ENCODE measurements at places on chromosomes 16 and 17.

- no peak for DNase-seq
Measured at GRCh38 chr16:76265434-76266045, 11.7 kb upstream of the CNTNAP4 start.

GRCh38 chr16:73713251-73713650 is 583.4 kb upstream of the PSMD7 start:
- DNase-seq, result no peak

DNA sequence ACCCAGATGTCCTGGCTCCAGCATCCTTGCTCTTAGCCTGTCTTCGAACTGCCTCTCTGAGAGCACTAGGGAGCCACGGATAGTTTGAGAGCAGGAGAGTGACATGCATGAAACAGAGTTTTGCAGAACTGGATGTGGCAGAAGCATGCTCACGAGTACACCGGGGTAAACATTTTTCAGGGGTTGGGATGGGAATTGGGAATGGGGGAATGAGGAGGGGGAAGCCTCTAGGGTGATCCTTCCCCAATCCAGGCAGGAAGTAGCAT is 34.2 kb upstream of the CIBAR2 start:
- no peak for DNase-seq

- DNase-seq, result no peak
Measured at GRCh38 chr16:11660565-11660964, 7.7 kb upstream of the SNN start.

DNA sequence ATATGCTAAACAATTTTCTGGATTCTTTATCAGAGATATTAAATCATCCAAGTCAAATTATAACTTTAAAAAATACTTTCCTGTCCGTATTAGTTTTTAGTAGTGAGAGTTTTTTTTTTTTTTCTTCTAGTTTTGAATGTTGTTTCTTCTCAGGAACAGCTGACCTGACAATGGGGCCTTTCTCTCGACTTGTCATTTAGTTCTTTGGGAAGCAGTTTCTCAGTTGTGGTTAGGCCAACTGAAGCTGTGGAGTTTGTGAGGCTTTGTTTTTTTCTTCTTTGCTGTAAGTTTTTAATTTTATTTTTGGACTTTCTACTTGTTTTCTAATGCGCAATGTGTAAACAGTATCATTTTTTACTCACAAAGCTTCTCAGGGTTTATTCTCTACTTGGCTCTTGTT is 140.8 kb downstream of the FTO start:
- no peak for DNase-seq

DNA sequence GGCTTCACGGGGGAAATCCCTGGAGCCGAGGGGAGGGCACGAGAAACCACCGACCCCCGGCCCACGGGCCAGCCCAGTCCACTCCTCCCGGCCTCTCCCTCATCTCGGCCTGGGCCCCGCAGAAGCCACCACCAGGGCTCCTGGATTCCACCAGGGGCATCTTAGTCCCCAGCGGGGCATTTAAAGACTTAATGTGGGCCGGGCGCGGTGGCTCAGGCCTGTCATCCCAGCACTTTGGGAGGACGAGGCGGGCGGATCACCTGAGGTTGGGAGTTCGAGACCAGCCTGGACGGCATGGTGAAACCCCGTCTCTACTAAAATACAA is 24.1 kb upstream of the ABR start:
- no peak for DNase-seq

GRCh38 chr17:55300479-55301290 is 35.9 kb downstream of the HLF start:
- DNase-seq, result no peak

DNA sequence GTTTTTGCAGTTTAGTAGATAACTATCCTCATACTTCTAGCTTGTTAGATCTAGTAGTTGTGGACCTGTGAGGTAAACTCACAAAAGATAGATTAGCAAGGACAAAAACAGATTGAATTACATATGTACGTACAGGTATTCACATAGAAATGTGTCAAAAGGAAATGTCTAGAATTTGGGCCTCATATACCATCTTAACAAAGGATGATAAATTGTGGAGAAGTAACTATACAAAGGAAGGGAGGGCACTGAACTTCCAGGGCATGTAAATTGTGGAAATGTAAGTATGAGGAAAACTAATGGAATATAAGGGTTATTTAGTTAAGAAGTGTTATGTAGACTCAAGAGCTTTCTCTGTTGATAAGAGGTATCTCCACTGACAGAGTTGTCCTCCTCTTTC is 477.3 kb downstream of the KCNJ2 start:
- no peak for DNase-seq

- DNase-seq, result no peak
Measured at GRCh38 chr17:80091376-80091775, 10.0 kb upstream of the GAA start.

- DNase-seq, result peak; percentile 78
Measured at GRCh38 chr17:64975318-64976087, 56.2 kb upstream of the LRRC37A3 start.

DNA sequence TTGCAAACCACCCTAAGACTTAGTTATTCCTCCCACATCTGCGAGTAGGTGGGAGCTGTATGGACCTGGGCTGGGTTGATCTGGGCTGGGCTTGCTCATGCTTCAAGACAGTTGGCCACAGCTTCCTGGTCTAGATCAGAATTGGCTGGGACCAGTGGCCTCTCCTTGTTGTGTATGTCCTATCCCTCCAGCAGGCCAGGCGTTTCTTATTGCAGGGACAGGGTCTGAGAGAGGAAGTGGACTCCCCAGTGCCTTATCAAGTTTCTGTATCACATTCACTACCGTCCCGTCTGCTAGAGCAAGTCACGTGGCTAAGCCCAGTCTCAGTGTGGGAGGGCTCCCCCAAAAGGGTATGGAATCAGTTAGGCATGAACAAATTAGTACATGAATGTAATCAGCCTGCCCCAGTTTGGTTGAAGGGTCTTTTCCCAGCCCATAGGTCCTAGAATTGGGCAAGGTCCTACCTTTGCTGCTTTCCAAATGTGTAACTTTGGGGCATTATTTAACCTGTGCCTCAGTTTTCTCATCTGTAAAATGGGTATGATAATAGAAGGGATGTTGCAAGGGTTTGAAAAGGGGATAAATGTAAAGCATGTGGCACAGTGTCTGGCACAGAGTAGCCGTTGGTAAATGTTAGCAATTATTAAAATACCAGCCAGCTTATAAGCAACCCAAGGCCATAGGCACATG is 36.0 kb downstream of the NKD1 start:
- DNase-seq, result no peak

- no peak for DNase-seq
Measured at GRCh38 chr16:66881014-66881417, 701 bp downstream of the PDP2 start.

GRCh38 chr17:43369986-43370385 is 28.8 kb upstream of the ARL4D start:
- no peak for DNase-seq

DNA sequence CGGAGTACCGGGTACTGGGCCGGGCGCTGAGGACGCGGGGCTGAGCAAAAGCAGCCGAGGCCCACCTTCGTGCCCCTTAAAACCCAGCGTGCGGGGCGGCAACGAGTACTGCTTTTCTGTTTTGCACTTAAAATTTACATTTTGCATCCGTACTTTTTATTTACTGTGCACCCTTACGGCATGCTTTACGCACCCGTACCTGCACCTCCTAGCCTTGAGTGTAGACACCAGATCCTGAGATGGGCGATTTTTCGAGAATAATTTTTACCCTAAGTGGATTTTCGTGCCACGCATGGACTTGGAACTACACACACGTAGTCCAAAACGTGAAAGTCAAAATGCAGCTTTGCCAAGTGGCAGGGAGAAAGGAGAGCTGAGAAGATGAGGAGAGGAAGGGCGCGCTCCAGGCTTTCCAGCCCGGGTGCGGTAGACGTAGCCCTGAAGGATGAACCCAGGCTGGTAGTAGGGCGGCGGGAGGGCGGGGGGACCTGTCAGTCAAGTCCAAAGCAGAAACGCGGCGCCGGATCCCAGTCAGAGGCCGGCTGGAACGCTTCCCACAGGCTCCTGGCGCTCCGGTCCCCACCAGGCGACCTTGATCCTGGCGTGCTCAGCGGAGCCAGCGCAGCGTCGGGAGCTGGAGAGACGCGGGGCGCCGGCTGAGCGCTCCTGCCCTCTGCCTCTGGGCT is 1.2 kb upstream of the CBLN1 start:
- DNase-seq, result no peak

GRCh38 chr16:10120953-10121352 is 61.3 kb downstream of the GRIN2A start:
- DNase-seq, result no peak

GRCh38 chr16:12611916-12612597 is 191.6 kb downstream of the CPPED1 start:
- no peak for DNase-seq

DNA sequence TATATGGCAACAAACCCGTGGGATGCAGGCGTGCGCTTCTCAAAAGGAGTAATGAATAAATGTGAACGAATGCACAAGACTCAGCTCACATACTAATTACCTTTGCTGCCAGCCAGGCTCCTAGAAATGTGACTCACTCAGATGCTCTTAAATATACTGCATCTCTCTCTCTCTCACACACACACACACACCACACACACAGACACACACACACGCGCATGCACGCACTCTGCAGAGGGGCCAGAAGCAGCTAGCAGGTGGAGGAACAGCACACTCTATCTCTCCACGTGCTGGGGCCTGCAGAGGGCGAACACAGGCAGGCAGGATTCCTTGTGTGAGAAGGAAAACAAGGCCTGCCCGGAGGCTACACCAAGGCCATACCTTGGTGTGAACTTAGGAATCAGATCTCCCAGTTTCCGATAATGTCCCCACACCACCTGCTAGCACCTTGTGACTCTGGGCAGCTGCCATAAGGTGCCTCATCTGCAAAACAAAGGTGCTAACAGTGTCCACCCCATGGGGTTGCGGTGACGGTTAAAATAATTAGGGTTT is 5.3 kb downstream of the GPRC5B start:
- no peak for DNase-seq

- no peak for DNase-seq
Measured at GRCh38 chr16:85522842-85523601, 90.1 kb upstream of the GSE1 start.

GRCh38 chr16:89257757-89258465 is 40.4 kb downstream of the ZNF778 start:
- no peak for DNase-seq

DNA sequence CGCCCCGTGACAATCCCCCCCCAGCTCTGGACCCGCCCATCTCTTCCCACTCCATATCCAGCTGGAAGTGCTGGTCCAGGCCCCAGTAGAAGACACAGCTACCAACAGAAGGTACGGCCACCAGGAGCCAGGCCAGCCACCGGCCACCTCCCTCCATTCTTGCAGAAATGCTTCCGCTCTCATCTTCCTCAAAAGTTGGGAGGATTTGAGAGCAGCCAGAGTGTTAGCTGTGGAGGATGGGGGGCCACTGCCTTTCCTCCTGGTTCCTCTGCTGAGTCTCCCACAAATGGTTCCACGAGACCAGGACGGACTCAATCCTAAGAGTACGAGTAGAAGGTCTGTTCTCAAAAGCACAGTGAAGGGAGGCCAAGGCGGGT is 78.3 kb downstream of the GAS7 start:
- no peak for DNase-seq

GRCh38 chr16:57956924-57957672 is 13.8 kb downstream of the CNGB1 start:
- no peak for DNase-seq

- no peak for DNase-seq
Measured at GRCh38 chr16:1206786-1207185, 18.3 kb downstream of the TPSG1 start.

GRCh38 chr17:41486809-41487530 is 2.7 kb downstream of the KRT36 start:
- DNase-seq, result no peak

- no peak for DNase-seq
Measured at GRCh38 chr16:87233928-87234327, 83.3 kb downstream of the C16orf95 start.

GRCh38 chr17:66963909-66964771 is at the start of gene CACNG4:
Gene CACNG4 (plus strand): TSS chr17:66964707. CDS start chr17:66964912, 205 bp downstream.
- DNase-seq, result no peak

GRCh38 chr17:28940142-28940541 is 11.2 kb downstream of the PHF12 start:
- DNase-seq, result no peak

DNA sequence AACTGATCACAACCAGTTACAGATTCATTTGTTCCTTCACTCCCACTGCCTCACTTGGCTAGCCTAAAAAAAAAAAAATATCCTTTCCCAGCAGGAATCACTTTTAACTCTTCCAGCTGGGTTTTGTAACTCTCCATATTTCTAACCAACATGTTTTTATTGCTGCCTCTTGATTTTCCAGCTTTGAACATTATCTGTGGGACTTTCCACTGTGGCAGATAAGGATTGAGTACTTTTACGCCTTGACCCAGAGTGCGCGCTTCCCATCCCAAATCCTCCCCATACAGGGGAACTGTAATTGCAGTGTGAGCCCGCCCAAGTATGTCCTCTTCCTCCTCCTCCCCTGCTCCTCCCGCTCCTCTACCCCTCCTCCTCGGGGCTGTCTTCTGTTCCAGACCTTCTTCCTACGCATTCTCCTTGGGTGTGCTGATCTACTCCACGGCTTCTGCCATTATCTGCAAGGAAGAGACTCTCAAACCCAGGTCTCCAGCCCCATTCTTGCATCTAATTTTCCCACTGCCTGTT is 43.4 kb downstream of the CYB5D2 start:
- no peak for DNase-seq

DNA sequence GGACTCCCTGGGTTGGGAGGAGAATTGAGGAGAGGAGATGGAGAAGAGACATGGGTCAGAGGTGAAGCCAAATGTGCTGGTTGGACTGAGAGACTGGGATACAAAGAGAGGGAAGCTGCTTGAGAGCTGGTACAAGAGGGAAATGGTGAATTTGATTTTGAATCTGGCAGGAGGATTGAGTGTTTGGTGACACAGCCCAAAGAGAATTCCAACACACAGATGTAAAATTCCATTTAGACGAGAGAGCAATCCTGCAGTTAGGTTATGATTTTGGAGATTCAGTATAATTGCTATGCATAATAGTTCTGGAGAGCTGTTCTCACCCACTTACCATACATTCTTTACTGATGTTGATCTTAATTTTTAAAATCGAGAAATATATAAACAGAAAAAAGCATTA is 57.7 kb downstream of the HSD17B2 start:
- DNase-seq, result no peak

DNA sequence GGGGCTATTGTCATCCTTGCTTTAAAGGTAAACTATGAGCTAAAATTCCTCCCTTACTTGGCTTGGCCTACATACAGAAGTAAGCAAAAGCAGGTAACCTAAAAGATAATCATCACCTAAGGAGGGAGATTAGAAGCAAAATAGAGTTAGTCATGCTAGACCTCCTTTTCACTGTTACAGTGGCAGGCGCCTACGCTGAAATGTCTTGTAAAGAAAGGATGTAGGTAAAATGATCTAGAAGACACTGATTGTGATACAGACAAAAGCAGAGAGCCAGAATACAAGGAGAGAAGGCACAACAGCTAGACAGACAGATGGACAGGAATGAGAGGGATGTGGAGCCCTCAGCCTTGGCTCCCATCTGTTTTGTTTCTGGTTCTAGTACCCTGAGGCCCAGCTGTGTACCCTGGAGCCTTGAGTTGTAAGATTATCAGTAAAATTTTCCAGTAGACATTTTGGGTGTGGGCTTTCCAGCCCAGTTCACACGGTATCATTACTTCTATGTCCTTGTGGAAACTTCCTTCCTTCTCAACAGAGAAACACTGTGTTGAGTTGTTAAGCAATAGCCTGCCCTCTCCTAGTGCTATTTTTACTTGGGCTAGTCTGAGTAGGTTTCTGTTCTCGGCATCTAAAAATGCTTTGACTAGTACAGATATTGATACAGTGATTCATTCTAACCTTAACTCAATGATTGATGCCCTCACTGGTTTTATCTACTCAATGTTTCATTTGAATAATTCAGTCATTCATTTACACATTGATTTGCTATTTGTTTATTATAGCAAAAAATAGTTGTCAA is 7.7 kb upstream of the C16orf78 start:
- no peak for DNase-seq

GRCh38 chr17:66443166-66443565 is 140.8 kb downstream of the PRKCA start:
- DNase-seq, result no peak
